ENCODE measurements at places on chromosomes 7 and 10. TPM values are rescaled to one million over a fixed set of nuclear protein-coding genes. Genes with fewer than 3 reads are reported as not detected.

GRCh38 chr10:77430530-77430929 lies 207.1 kb downstream of the KCNMA1 start:
- no peaks in the 10 kb centered on the region for H3K4me1 ChIP-seq
- no peak for DNase-seq
- no peak overlapping the region for H3K27ac ChIP-seq
- H3K27me3 ChIP-seq: no peaks in the 10 kb centered on the region

DNA sequence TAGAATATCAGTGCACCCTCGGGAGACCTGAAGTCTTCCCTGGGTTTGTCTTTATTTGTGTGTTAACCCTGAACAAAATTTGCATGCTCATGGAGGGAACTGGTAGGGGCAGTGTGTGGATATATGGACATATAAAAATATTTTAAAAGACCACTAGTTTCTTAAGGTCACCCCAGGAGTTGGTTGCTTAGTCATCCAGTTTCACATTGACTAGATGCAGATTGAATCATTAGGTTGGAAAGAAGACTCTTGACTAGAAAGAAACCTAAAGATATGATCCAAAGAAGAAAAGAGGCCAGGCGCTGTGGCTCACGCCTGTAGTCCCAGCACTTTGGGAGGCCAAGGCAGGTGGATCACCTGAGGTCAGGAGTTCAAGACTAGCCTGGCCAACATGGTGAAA lies 137.1 kb downstream of the KAT6B start:
- no peaks in the 10 kb centered on the region for H3K36me3 ChIP-seq
- H3K27ac ChIP-seq: no peak overlapping the region

The FAM131B gene
- total RNA-seq: 0.07 TPM

DNA sequence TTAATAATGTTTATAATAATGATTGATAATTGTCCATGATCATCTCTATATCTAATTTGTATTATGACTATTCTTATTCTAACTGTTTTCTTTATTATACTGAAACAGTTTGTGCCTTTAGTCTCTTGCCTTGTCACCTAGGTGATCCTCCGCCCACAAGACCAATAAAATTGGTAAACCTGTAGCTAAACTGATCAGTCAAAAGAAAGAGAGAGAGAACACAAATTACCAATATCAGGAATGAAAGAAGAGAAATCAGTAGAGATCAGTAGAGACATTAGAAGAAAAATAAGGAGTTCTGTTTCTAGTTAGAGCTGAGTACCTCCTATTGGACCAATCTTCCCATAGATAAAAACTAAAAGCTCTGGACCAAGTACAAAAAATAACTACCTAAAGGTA lies 6.1 kb upstream of the COA1 start:
- H3K27me3 ChIP-seq: no peaks in the 10 kb centered on the region
- peaks cover 28% of the 10 kb centered on the region for H3K4me1 ChIP-seq
- H3K27ac ChIP-seq: no peak overlapping the region
- no peak overlapping the region for H3K4me3 ChIP-seq
- no peaks in the 10 kb centered on the region for H3K36me3 ChIP-seq

- H3K27ac ChIP-seq: no peak overlapping the region
- H3K27me3 ChIP-seq: no peaks in the 10 kb centered on the region
- no peak for DNase-seq
- peaks cover 39% of the 10 kb centered on the region for H3K36me3 ChIP-seq
Observed at GRCh38 chr7:99398891-99399445, 9.4 kb downstream of the PDAP1 start.

Measured in HepG2 (cell line).